Activated CD8-positive, alpha-beta T cell treated with anti-CD3 and anti-CD28 coated beads, Interleukin-2, amount 10 ng/mL, durations not matched to agents 7 days and 5 days (primary cell): ENCODE measurements at places on chromosomes 7 and 10. TPM values are rescaled to one million over a fixed set of nuclear protein-coding genes. Genes with fewer than 3 reads are reported as not detected.

Gene CCSER2
- 77.8 TPM for total RNA-seq

Gene OPALIN
- not detected for total RNA-seq

Gene TMEM236
- total RNA-seq = 0.13 TPM

Gene HMX2
- total RNA-seq = not detected

- no peak for DNase-seq
These were observed 101.3 kb downstream of the TCERG1L start for GRCh38 chr10:131210181-131210580.

GRCh38 chr7:46532571-46532970 lies 611.5 kb upstream of the IGFBP3 start:
- no peak for DNase-seq

DNA sequence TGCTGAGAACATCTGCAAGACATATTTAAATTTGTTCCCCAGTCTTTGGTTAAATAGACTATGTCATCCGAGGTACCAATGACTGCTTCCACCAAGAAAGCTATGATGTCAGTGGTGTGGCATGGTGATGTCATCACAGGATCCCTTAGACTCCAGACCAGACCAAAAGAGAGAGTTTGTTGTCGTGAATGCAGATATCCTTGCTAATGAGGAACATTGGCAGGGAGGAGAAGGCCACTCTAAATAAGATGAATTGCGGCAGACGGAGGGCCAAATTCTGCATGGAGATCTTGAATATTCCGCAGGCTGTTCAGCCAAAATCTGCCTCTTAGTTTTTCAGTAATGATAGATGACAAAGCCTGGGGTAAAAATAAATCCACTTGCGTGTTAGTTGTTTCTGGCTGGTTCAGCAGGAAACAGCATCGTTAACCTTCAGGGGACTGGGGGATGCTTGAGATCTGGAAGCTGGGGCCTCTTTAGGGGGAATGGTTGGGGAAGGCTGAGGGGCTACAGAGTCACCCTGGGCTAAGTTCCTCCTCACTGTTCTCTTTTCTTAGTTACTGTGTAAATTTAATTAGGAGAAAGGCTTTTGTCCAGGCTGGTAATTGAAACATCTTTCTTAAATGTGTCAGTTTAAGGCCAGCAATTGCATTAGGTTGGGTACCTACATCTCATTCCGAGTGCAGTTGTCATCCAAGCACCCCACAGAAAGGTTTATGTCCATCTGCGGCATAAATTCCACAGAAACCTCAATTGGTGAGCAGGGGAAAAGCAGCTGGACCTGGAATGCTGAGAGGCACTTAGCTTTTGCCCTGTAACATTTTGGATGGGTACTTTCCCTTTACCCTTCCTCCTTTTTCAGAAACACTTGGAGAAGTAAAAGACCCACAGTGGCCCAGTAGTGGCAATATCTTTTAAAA lies 11.6 kb upstream of the CAMK1D start:
- no peak for DNase-seq
